ENCODE measurements at places on chromosomes 2 and 18. TPM values are rescaled to one million over a fixed set of nuclear protein-coding genes. Genes with fewer than 3 reads are reported as not detected.
A peak's percentile ranks its signal among the peaks of the same experiment; 100 is the strongest.

- DNase-seq = peak; percentile 7
Observed at GRCh38 chr2:86584151-86584913, 21.1 kb upstream of the CHMP3 start.

Gene DHRS9
- 2.6 TPM for total RNA-seq

- DNase-seq = no peak
Observed at GRCh38 chr2:120999377-121000097, 263.9 kb downstream of the GLI2 start.

Gene GPR35
- total RNA-seq = 11.7 TPM

Gene PLEKHH2
- 64.3 TPM for total RNA-seq

DNA sequence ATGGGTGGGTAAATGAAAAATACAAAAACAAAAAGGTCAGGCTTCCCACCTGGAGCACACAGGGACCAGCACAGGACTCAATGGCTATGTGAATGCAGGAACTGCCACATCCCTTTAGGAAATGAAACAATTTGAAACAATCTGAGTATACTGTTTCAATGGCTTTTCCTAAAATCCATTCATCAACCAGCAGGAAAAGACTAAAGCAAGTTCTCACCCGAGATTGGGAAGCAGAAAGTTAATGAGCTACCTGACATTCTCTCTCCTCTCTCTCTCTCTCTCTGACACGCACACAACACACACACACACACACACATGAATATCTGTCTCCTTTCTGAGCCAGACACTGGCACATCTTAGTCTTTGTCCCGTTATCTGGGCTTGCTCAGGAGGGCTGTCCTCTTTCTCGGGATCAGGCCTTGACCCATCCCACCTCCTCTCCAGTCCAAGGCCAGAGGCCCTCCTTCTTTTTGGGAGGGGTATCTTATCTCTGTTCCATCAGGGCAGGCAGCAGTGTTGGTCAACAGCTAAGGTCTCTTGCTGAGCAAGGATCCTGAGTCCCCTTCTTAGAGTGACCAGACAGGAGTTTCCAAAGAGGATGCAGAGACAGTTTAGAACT lies 11.6 kb upstream of the LRRFIP1 start:
- DNase-seq = no peak

GRCh38 chr2:218367415-218368149 lies 10.9 kb downstream of the CATIP start:
- peak; percentile 89 for DNase-seq
